ENCODE measurements at places on chromosomes 11 and 22. TPM values are rescaled to one million over a fixed set of nuclear protein-coding genes. Genes with fewer than 3 reads are reported as not detected.

Gene SLC22A9
- not detected for polyA plus RNA-seq

GRCh38 chr22:37208401-37209139, 3.7 kb downstream of the SSTR3 start:
- DNase-seq: no peak

- DNase-seq: no peak
These were observed 5.2 kb downstream of the TRAPPC4 start for GRCh38 chr11:119023741-119024140.

GRCh38 chr11:47355283-47356128, 3.0 kb upstream of the MYBPC3 start:
- DNase-seq: peak; percentile 89

DNA sequence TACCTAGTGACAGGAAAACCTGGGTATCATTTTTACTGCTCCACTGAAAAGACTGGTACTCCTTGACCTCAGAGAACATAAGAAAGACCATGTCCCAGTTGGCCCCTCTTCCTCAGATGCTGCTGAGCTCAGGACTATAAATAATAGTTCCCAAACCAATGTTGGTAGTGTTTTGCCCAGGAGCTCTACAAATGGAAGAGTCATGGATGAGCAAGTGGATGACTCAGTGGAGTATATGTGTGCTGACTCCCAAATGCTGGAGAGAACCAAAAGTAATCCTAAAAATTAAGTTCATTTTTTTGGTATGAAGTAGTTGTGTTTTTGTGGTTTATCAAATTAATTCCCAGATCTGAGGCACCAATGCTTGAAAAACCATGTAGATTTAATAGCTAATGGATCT, 482.0 kb downstream of the KCNA4 start:
- DNase-seq: no peak

DNA sequence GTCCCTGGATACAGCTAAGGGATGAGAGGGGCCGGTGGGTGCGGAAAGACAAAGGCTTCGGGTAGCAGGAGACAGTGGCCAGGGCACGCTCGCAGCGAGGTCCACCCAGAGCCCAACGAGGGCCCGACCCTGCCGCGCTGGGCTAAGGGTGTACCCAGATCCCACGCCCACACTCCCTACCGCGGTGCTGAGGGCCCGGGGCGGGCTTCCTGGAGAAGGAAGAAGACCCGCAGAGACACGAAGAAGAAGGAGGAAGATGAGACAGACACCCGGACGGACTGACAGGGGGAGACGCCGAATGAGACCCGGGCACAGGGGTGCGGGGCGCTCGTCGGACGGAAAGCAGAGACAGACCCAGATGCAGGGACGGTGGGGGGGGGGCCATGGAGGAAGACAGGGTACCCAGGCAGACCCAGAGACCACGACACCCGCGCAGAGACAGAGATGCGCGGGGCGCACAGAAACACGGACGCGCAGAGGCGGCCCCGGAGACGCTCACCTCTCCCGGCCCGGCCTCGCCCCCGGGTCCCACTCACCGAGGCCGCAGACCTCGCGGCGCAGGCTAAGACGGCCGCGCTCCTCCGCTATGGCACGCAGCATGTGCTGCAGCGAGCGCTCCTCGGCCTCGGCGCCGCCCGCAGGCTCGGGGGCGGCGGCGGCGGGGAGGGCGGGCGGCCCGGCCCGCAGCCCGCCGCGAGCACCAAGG, 437 bp downstream of the KIAA0930 start:
- DNase-seq: no peak

GRCh38 chr22:46881373-46882118, 119.1 kb downstream of the TBC1D22A start:
- no peak for DNase-seq
